CD8-positive, alpha-beta memory T cell (primary cell): ENCODE measurements at places on chromosomes 6 and 20. TPM values are rescaled to one million over a fixed set of nuclear protein-coding genes. Genes with fewer than 3 reads are reported as not detected.

- no peak for DNase-seq
- H3K4me3 ChIP-seq, result no peak overlapping the region
- no peaks in the 10 kb centered on the region for H3K4me1 ChIP-seq
- H3K36me3 ChIP-seq, result peaks cover 59% of the 10 kb centered on the region
- no peak overlapping the region for H3K27ac ChIP-seq
- H3K27me3 ChIP-seq, result no peaks in the 10 kb centered on the region
Observed at GRCh38 chr20:50943069-50943468, 11.8 kb upstream of the ADNP start.

DNA sequence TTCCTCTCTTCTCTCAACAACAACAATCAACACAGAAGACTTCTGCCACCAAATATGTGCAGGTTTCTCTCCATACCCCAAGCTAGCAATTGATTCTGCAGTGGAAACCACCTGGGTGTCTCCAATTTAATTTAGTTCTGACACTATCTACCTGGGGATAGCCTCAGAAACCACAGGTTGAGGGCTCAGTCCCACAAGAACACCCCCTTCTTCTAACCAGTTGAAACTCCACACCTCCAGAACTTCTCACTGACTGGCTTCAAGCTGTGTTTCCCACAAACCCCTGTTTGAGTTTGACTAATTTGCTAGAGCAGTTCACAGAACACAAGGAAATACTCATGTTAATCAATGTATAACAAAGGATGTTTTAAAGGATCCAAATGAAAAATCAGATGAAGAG is 52.5 kb upstream of the SPTLC3 start:
- DNase-seq, result no peak
- no peak overlapping the region for H3K27ac ChIP-seq
- H3K27me3 ChIP-seq, result no peaks in the 10 kb centered on the region
- H3K36me3 ChIP-seq, result no peaks in the 10 kb centered on the region
- no peaks in the 10 kb centered on the region for H3K4me1 ChIP-seq
- H3K4me3 ChIP-seq, result no peak overlapping the region

Gene SPATS1
- not detected for total RNA-seq

- no peak overlapping the region for H3K4me3 ChIP-seq
- DNase-seq, result no peak
- H3K36me3 ChIP-seq, result no peaks in the 10 kb centered on the region
- no peaks in the 10 kb centered on the region for H3K27me3 ChIP-seq
Observed at GRCh38 chr6:141103246-141103645, 1029.5 kb upstream of the GJE1 start.

- peaks cover 5% of the 10 kb centered on the region for H3K27me3 ChIP-seq
- H3K4me1 ChIP-seq, result no peaks in the 10 kb centered on the region
- H3K27ac ChIP-seq, result no peak overlapping the region
- H3K4me3 ChIP-seq, result no peak overlapping the region
- no peaks in the 10 kb centered on the region for H3K36me3 ChIP-seq
Observed at GRCh38 chr6:168926306-168926705, 327.3 kb downstream of the THBS2 start.

- no peak overlapping the region for H3K27ac ChIP-seq
- no peak overlapping the region for H3K4me3 ChIP-seq
- no peaks in the 10 kb centered on the region for H3K36me3 ChIP-seq
- H3K27me3 ChIP-seq, result no peaks in the 10 kb centered on the region
Observed at GRCh38 chr20:44720997-44721784, 6.0 kb downstream of the CCN5 start.

DNA sequence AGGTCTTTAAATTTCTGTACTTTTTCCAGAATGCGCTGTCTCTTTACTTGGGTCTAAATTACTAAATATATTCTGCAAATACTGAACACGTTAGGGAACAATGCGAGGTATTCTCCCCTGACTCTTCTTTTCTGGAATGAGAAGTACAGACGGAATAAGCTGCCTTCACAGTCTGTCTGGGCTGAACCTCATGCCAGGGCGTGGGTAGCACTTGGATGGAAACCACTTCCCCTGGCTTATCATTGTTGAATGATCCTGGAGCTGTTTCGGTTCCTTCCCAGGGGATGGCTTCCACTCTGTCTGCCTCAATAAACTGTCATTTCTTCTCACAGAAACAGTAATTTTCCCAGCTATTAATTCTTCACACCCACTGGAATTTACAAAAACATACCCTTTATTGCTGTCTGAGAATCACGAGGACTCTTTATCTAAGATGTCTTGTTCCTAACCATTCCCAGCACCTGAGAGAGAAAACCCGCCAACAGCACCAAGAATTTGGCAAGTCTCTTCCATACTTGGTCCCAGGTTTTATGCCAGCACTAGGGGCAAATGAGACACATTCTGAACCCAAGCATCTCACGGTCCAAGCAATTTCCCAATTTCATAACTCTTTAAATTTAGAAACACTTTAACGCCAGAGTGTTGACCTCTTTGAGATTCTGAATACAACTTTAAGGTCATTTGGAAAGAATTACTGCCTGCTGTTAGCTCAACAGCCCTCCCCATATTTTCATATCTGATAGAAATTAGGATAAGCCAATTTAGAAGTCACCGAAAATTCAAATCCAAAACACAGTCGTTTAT is 43.2 kb upstream of the ADGRF5 start:
- no peak overlapping the region for H3K4me3 ChIP-seq
- no peaks in the 10 kb centered on the region for H3K4me1 ChIP-seq
- no peak overlapping the region for H3K27ac ChIP-seq
- no peaks in the 10 kb centered on the region for H3K36me3 ChIP-seq

DNA sequence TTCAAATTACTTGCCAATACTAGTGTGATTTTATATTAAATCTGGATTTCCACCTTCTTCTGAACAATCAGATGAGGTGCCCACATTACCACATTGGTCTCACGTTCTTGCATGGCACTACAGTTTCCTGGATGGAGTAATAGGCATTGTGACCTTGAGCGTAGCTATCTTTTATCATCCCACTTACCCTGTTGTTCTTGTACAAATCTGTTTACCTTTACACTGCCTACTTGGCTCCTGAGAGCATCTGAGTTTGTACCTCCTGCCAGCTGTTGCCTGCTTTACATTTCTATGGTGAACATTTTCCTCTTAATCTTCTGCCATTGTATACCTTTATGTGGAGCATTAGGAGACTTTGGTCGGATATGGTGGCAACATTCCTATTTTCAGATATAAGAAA is 90.7 kb downstream of the AKAP7 start:
- peaks cover 7% of the 10 kb centered on the region for H3K4me1 ChIP-seq
- H3K36me3 ChIP-seq, result no peaks in the 10 kb centered on the region
- no peaks in the 10 kb centered on the region for H3K27me3 ChIP-seq
- H3K27ac ChIP-seq, result no peak overlapping the region
- no peak overlapping the region for H3K4me3 ChIP-seq

DNA sequence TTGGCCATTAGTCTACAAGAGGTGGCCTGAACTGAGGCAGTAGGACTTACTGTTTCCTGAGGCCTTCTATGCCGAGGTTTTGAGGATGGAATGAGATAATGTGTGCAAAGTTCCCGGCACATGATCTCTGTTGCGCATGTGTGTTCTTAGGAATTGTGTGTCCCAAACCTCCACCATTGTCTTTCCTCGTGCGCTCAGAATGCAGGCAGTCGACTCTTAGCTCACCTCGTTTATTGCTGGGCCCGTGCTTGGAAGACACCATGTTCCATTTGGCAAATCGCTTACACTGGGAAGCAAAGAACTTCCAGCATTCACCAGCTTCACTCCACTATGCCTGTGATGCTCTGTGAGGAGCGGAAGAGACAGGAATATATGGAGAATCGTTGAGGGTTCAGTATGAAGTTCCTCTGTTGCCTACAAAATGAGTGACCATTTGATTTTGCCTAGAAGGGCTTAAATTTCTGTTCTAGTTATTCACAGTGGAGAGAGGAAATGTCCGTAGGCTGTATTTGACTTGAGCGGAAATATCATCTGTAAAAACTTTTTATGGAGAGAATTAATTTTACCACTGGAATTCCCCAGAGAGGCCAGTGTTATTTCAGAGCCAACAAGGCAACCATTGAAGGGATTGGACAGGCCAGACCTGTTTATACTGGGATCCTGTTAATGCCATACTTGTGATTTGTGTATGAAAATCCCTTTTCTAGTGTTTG is 75.7 kb upstream of the CLDN20 start:
- DNase-seq, result no peak
- H3K36me3 ChIP-seq, result no peaks in the 10 kb centered on the region
- peaks cover 10% of the 10 kb centered on the region for H3K4me1 ChIP-seq

- DNase-seq, result no peak
- H3K4me1 ChIP-seq, result no peaks in the 10 kb centered on the region
- H3K27me3 ChIP-seq, result peaks cover 7% of the 10 kb centered on the region
- no peaks in the 10 kb centered on the region for H3K36me3 ChIP-seq
Observed at GRCh38 chr6:165662041-165662748, 846 bp downstream of the PDE10A start.

DNA sequence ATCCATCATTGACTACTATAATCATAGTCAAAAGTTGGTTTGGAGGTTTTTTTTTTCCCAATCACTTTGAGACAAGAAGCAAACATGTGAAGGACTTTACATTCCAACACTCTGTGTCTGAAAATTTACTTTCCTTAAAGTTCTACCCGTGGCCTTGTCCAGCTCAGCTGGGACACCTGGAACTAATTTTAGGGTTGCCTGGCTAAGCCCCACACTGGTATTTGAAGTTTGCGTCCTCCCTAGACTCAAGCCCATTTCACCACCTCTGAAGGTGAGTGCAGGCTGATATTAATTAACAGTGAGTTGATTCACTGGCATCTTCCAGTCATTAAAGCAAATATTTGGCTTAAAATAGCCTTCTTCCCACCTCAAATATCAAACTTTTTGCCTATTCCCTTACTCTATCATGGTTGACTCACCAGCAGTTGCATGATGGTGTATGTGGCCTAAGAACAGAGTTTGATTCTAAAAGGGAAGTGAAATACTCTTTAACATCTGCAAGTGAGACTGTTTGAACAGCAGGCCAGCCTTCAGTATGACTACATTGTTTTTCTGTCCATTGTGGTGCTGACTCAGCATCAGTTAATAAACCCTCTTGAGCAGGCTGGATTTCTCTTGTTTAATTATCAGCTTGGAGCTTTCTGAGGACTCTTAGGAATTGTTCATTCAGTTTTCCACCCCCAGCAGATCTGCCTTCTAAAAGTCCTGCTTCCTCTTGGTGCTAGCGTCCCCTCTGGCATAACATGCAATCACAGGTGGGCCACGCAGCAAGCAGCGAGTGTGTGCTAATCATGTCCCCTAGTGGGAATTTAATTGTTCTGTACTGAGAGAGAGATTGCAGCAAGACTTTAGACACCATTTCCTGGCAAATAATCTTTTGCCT is 1.8 kb upstream of the PRDM1 start:
- H3K27me3 ChIP-seq, result no peaks in the 10 kb centered on the region
- DNase-seq, result no peak
- no peak overlapping the region for H3K4me3 ChIP-seq

GRCh38 chr6:169824021-169824420 is 72.6 kb downstream of the ERMARD start:
- H3K36me3 ChIP-seq, result no peaks in the 10 kb centered on the region
- H3K27me3 ChIP-seq, result no peaks in the 10 kb centered on the region
- no peak overlapping the region for H3K4me3 ChIP-seq
- DNase-seq, result no peak
- no peak overlapping the region for H3K27ac ChIP-seq

- no peak overlapping the region for H3K27ac ChIP-seq
- H3K36me3 ChIP-seq, result no peaks in the 10 kb centered on the region
- H3K27me3 ChIP-seq, result no peaks in the 10 kb centered on the region
Observed at GRCh38 chr6:72522735-72523141, 99.1 kb upstream of the KCNQ5 start.

DNA sequence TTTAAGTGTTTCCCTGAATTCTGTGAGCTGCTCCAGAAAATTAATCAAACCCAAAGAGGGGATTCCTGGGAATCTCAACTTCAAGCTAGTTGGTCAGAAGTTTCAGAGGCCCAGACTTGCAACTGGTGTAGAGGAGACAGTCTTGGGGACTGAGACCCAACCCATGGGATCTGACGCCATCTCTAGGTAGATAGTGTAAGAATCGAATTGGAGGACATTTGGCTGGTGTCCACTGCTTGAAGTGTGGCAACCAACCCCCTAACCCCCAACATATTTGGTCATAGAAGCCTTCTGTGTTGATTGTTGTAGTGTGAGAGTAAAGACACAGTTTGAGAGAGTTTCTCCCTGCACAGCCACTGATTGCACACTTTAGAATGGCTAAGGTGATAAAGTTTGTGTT is 103.5 kb upstream of the CARMIL1 start:
- H3K27me3 ChIP-seq, result no peaks in the 10 kb centered on the region
- no peaks in the 10 kb centered on the region for H3K36me3 ChIP-seq
- no peak for DNase-seq
- H3K4me1 ChIP-seq, result no peaks in the 10 kb centered on the region

Gene CAPN11
- not detected for total RNA-seq

- H3K27me3 ChIP-seq, result no peaks in the 10 kb centered on the region
- H3K36me3 ChIP-seq, result no peaks in the 10 kb centered on the region
- no peak for DNase-seq
- H3K4me3 ChIP-seq, result no peak overlapping the region
- H3K4me1 ChIP-seq, result no peaks in the 10 kb centered on the region
Observed at GRCh38 chr6:167906899-167907298, 80.2 kb downstream of the AFDN start.

DNA sequence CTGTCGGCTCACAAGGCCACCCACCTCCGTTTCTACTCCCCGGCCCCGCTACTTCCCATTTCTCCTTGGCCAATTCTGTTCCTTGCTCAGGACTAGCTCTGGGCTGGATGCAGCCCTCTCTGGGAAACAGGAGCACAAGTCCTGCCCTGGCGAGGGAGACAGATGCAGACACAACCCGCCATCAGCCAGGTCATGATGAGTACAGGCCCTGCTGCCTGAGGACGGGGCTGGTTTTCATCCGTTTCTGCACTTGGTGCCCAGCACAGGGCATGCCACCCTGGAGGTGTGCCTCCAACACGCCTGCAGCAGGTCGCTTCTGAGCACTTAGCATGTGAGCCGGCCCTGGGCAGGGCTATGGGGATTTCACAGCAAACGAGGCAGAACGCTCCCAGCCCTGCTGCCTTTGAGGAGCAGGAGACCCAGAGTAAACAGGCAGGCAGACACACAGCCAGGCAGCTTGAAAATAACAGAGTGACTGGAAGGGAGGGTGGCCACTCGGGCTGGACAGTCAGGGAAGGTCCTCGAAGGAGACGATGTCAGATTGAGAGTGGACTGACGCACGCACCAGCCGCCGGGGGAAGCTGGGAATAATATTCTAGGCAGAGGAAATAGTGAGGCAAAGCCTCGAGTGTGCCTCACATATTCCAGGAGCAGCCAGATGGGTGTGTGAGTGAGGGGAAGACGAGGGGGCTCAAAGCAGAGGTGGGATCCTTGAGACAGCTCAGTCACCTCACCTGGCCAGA is 21.2 kb upstream of the VSTM2L start:
- H3K36me3 ChIP-seq, result no peaks in the 10 kb centered on the region
- H3K27ac ChIP-seq, result no peak overlapping the region
- no peaks in the 10 kb centered on the region for H3K27me3 ChIP-seq
- no peak overlapping the region for H3K4me3 ChIP-seq
- no peaks in the 10 kb centered on the region for H3K4me1 ChIP-seq

GRCh38 chr6:27177485-27178406 is 69.8 kb upstream of the PRSS16 start:
- peak overlapping the region; percentile 100 for H3K4me3 ChIP-seq
- H3K27ac ChIP-seq, result peak overlapping the region; percentile 89
- no peaks in the 10 kb centered on the region for H3K36me3 ChIP-seq
- peak; percentile 71 for DNase-seq
- H3K27me3 ChIP-seq, result no peaks in the 10 kb centered on the region
- H3K4me1 ChIP-seq, result no peaks in the 10 kb centered on the region
